Neural progenitor cell (in vitro differentiated cells): ENCODE measurements at places on chromosomes 1 and 21. TPM values are rescaled to one million over a fixed set of nuclear protein-coding genes. Genes with fewer than 3 reads are reported as not detected.

GPR89B gene
- 36.8 and 47.9 TPM in 2 replicates for total RNA-seq

DNA sequence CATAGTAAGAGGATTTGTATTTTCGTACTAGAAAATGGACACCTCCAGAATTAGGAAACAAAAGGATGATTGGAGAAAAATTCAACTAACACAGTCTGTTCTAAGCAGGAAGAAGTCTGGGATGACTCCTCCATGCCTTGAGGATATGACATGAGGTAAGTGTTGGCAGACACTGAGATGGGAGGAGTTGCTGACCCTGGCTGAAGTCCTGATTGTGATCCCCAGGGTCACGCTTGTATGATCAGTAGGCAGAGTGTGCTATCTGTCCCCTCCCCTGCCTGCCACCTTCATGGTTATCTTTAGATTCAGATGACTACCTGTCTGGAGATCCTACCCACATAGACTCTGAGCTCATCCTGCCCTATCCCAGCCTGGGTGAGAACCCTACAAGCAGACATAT is 249.1 kb downstream of the C1orf94 start:
- H3K27ac ChIP-seq = no peak overlapping the region
- H3K36me3 ChIP-seq = no peaks in the 10 kb centered on the region
- no peak for DNase-seq

CCNL2 gene
- 143 and 198 TPM in 2 replicates for total RNA-seq

GRCh38 chr1:175162955-175163354 is 29.6 kb downstream of the KIAA0040 start:
- H3K4me1 ChIP-seq = no peaks in the 10 kb centered on the region
- no peak overlapping the region for H3K4me3 ChIP-seq
- H3K36me3 ChIP-seq = no peaks in the 10 kb centered on the region
- DNase-seq = no peak

DNA sequence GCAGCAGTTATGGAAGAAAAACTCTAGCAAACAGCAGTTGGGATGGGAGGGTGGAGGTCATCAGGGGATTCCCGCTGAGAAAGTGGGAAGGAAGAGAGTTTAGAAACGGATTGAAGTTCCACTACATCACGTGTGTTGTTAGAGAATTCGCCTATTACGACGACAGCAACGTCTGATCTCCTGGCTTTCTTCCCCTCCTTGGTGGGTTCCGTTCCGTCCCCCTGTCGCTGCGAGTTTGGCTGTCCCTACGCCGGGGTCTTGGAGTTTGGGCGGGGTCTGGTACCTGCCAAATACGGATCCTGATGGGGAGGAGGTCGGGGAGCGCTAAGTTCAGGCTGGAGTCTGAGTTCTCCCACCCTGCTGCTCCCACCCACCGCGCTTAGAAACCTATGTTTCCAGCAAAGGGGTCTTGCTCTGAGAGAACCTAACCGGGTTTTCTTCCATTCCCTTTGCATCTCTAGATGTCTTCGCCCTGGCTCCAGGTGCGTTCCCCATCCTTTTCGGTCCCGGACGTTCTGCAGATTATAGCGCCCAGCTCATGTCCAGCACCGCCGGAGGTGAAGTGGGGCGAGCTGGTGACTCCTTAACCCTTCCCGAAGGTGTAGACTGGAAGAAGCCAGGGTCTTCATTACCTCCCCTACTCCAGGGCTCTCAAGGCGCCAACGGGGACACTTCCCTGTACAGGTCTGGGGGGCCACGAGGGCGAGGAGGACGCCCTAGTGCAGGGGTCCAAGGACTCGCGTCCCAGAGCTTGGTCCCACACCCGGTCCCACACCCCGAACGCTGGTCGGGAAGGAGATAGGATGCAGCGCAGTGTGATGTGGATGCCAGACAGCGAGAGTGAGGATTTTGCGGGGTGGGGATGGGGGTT is 641 bp upstream of the KCNK2 start:
- H3K27ac ChIP-seq = no peak overlapping the region
- H3K36me3 ChIP-seq = no peaks in the 10 kb centered on the region

HCRTR1 gene
- total RNA-seq = 0.06 TPM in 1 of 2 replicates, not detected in the other

- no peak overlapping the region for H3K4me3 ChIP-seq
- no peaks in the 10 kb centered on the region for H3K27me3 ChIP-seq
- H3K27ac ChIP-seq = no peak overlapping the region
- H3K4me1 ChIP-seq = no peaks in the 10 kb centered on the region
Measured at GRCh38 chr1:15352128-15352957, 57.3 kb upstream of the EFHD2 start.

FOXD2 gene
- total RNA-seq = 0.03 and 0.32 TPM in 2 replicates
